ENCODE measurements at places on chromosomes 1 and 21. TPM values are rescaled to one million over a fixed set of nuclear protein-coding genes. Genes with fewer than 3 reads are reported as not detected.

The RSPO1 gene
- total RNA-seq, result not detected

DNA sequence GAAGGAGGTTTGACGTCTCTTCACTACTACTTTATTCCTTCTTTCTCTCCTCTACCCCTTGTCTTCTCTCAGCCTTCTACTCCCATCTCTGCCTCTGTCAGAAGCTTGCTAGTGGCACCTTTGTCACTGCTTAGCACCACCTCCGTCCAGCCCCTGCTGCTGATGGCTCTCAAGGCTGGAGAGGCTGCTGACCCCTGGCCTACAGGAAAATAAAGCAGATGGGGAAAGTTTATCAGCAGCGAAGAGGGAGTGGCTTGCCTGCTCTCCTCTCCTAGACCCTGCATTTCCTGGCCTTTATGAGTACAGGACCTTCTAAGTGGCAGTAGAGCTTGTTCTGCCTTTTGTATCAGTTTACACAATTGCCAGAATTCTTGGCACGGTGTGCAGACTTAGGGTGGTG lies 27.0 kb downstream of the PROX1 start:
- H3K4me3 ChIP-seq, result no peak overlapping the region
- DNase-seq, result no peak
- no peaks in the 10 kb centered on the region for H3K27me3 ChIP-seq
- peaks cover 30% of the 10 kb centered on the region for H3K36me3 ChIP-seq

The SPRR1A gene
- total RNA-seq, result not detected

DNA sequence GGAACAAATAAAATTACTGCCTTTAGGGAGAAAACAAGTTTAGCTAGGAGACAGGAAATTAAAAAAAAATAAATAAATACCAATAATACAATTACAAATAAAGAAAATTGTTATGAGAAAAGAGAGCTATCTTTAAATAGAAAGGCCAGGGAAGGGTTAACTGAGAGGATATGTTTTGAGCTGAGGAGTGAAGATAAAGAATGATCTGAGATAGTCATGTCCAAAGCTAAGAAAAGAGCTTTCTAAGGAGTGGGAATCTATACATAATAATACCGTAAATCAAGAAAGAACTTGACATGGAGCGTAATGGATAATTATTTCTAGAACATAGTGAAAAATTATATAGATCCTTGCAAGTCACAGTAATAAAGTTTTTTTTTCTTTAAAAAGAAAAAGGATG lies 176.5 kb downstream of the NCAM2 start:
- no peak overlapping the region for H3K4me3 ChIP-seq
- H3K27ac ChIP-seq, result no peak overlapping the region
- H3K36me3 ChIP-seq, result no peaks in the 10 kb centered on the region
- no peaks in the 10 kb centered on the region for H3K27me3 ChIP-seq

DNA sequence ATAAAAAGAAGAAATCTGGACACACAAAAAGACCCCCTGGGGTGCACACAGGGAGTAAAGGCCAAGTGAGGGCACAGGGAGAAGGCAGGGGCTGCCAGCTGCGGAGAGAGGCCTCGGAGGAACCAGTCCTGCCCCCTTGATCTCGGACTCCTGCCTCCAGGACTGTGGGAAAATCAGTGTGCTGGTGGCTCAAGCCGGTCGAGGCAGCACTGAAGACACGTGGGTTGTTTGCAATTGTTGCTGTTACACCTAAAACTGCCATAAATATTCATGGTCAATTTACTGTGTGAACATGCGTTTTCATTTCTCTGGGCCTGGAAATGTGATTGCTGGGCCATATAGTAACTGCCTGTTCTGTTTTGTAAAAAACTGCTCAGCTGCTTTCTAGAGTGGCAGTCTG lies 18.5 kb downstream of the IBA57 start:
- no peaks in the 10 kb centered on the region for H3K36me3 ChIP-seq
- no peaks in the 10 kb centered on the region for H3K27me3 ChIP-seq
- H3K4me3 ChIP-seq, result no peak overlapping the region
- H3K27ac ChIP-seq, result no peak overlapping the region
- DNase-seq, result no peak
